ENCODE measurements at places on chromosomes 7 and 10. TPM values are rescaled to one million over a fixed set of nuclear protein-coding genes. Genes with fewer than 3 reads are reported as not detected.

Gene MACC1
- 0.05 TPM for total RNA-seq

Gene CRYGN
- 0.16 TPM for total RNA-seq

Gene CYP2C19
- 0.08 TPM for total RNA-seq

Gene AKR1C4
- total RNA-seq = not detected

Gene CALML3
- total RNA-seq = not detected

Measured in myocyte (in vitro differentiated cells).